ENCODE measurements at places on chromosomes 2 and 18. TPM values are rescaled to one million over a fixed set of nuclear protein-coding genes. Genes with fewer than 3 reads are reported as not detected.

- no peaks in the 10 kb centered on the region for H3K27me3 ChIP-seq
- no peak for DNase-seq
- no peak overlapping the region for H3K4me3 ChIP-seq
- no peak overlapping the region for H3K27ac ChIP-seq
- no peaks in the 10 kb centered on the region for H3K4me1 ChIP-seq
- peaks cover 27% of the 10 kb centered on the region for H3K36me3 ChIP-seq
Observed at GRCh38 chr2:17661460-17661859, 92.2 kb downstream of the SMC6 start.

GRCh38 chr2:178828486-178828881, 21.3 kb upstream of the TTN start:
- no peak overlapping the region for H3K4me3 ChIP-seq
- peaks cover 4% of the 10 kb centered on the region for H3K4me1 ChIP-seq
- no peak overlapping the region for H3K27ac ChIP-seq
- DNase-seq: no peak
- no peaks in the 10 kb centered on the region for H3K27me3 ChIP-seq
- H3K36me3 ChIP-seq: peaks cover 6% of the 10 kb centered on the region

GRCh38 chr2:219644801-219645480, 17.5 kb downstream of the SLC4A3 start:
- H3K27ac ChIP-seq: peak overlapping the region; percentile 49
- DNase-seq: peak; percentile 72
- peaks cover 23% of the 10 kb centered on the region for H3K4me1 ChIP-seq
- no peak overlapping the region for H3K4me3 ChIP-seq
- peaks cover 3% of the 10 kb centered on the region for H3K27me3 ChIP-seq
- no peaks in the 10 kb centered on the region for H3K36me3 ChIP-seq

DNA sequence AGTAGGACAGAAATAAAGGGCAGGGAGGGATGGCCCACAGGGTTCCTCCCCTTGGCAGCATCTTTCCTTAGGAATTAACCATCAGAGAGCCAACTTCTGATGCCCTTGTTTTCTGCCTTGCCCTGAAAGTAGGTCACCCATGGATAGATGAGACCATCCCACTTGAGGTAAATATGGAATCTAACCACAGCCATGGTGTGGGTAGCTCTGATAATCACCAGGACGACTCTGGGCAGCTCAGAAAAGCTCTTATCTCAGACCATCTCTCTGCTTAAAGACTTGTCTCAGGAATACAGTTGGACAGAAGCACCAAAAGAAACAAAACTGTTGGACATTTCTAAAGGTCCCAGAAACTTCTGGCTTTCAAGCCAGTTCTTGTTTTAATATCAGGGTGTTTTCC, 101.4 kb upstream of the CELF4 start:
- no peak for DNase-seq
- no peak overlapping the region for H3K27ac ChIP-seq
- peaks cover 7% of the 10 kb centered on the region for H3K4me1 ChIP-seq
- H3K27me3 ChIP-seq: no peaks in the 10 kb centered on the region

DNA sequence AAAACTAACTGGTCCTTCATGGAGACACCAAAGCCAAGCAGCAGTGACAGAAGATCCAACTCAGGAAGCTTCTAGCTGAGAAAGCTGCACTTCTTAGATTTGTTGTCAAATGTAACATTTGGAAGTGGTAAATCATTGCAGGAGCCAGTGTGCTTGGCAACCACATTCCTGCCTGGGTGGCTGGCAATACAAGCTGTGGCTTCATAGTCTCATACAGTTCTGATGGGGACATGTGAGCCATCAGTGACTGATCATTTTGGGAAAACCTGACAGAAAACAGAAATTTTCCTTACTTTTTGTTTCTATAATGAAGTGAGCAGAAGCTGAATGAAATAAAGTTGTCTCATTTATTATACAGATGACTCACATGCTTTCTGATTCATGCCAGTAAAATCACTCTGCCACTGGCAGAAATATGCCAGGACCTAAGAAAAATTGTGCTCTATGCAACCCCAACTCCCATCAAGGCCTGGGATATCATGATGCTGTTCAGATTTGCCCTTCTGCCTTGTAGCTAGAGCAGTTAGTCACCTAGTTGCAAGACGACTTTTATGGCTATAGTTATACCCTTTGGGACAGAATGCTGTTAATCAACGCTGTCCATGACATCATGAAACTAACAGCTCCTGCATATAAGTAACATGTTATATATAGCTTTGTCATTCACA, 508.1 kb downstream of the ADCYAP1 start:
- H3K27ac ChIP-seq: no peak overlapping the region
- no peaks in the 10 kb centered on the region for H3K36me3 ChIP-seq
- no peaks in the 10 kb centered on the region for H3K4me1 ChIP-seq

GRCh38 chr2:49271060-49271606, 116.8 kb upstream of the FSHR start:
- no peaks in the 10 kb centered on the region for H3K36me3 ChIP-seq
- H3K4me3 ChIP-seq: no peak overlapping the region

IL37 gene
- total RNA-seq: not detected

ARHGAP15 gene
- 18.5 TPM for total RNA-seq

XIRP2 gene
- total RNA-seq: 0.18 TPM

GBX2 gene
- total RNA-seq: not detected

Measured in lower lobe of right lung (tissue), 2 donors.